ENCODE measurements at places on chromosomes 6 and 20.

DNA sequence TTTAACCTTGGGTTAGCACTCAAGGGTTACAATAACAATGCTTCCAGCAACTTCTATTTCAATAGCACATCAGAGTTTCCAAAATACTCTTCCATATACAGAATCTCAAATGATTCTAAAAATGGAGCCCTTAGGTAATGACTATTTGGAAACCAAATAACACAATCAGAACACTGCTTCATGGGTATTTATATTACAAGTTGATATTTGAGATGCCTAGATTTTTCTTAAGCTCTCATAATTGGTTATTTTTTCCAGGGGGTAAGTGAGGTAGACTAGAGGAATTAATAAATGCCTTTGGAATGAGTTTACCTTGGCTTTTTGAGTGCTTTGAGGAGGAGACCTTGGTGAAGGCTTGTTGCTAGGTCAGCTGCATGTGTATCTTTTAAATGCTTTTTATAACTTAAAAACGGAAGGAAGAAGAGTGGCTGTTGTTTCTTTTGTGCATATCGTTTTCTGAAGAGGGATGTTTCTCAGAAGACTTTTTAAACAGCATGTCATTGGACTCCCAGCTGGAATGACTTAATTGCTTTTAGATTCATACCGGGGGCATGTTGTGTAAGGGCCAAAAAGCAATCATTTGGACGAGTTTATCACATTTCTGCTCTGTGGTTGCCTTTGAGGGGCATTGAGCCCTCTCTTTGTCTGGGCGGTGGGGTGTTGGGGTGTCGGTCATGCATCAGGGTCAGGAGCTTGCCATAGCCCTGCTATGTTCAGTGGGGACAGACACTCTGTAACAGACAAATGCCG lies 186.0 kb downstream of the DTNBP1 start:
- DNase-seq: no peak

- no peak for DNase-seq
Observed at GRCh38 chr6:32177183-32177787, 920 bp upstream of the RNF5 start.

DNA sequence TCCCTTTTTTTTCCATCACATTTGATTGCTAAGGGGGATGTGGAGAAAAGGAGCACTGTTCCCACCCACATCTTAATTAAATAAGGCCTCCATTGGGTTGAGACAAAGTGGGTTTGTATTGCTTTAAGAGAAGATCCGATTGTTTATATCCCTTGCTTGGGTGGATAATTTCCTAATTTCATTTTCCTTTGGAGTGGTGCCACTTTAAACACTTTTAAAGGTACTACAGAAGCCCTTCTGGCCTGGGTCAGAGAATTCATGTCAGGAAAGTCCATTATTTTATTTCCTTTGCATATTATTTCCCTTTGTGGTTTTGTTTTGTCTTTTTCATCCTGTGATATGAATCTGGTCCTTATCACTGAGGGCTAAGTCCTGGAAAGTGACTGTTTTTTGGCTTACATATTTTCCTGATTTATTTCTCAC lies 56.9 kb downstream of the PHACTR2 start:
- DNase-seq: no peak

- no peak for DNase-seq
Observed at GRCh38 chr6:156977527-156978291, 200.5 kb downstream of the ARID1B start.

GRCh38 chr6:43990275-43990626 lies 137.0 kb downstream of the MRPL14 start:
- no peak for DNase-seq

DNA sequence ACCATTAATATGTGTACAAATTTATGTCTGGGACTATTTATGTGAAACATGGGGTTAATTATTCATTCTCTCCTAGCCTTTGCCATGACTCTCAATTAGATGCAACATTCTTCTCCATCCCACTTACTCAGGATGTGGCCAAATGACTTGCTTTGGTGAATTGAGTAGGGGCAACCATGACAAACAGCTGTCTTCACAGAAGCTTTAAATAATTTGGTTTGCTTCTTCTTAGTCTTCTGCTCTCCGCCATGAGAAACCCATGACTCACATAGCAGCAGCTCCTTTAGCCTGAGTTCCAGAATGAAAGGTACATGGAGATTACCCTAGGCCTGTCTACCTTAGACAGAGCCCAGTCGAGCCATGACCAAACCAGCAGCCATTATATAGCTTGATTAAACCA lies 74.7 kb downstream of the FRK start:
- DNase-seq: no peak

DNA sequence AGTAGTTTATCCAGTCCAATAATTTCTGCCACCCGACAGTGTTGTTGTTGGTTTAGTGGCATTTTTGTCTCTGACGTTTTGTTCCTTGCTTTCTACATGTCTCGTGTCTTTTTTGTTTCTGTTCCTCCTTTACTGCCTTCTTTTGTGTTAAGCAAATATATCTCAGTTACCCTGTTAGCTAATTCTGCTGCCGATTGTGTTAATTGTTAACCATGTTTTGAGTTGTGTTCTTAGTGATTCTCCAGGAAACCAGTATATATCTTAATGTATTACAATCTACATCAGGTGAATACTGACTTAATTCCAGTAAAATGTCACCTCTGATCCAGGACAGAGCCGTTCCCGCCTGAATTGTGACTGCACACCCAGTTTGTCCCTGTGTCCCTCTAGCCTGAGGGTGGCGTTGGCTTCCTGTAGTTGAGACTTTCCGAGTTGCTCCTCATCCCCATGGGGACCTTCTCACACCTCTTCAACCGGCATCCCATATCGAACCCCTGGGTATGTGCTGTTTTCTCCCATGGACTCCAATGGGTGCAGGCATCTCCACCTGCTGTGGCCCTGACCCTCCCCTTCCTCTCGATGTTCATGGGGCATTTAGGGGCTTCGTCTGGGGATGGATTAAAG lies 35.8 kb upstream of the BHLHE23 start:
- DNase-seq: no peak

GRCh38 chr6:159695984-159696383 lies 2.9 kb upstream of the SOD2 start:
- no peak for DNase-seq

GRCh38 chr6:36805096-36805797 lies 34.0 kb downstream of the CPNE5 start:
- no peak for DNase-seq

GRCh38 chr6:169194737-169195136 lies 58.9 kb downstream of the THBS2 start:
- DNase-seq: no peak

- DNase-seq: no peak
Observed at GRCh38 chr6:109255946-109256640, 126.2 kb downstream of the CD164 start.

DNA sequence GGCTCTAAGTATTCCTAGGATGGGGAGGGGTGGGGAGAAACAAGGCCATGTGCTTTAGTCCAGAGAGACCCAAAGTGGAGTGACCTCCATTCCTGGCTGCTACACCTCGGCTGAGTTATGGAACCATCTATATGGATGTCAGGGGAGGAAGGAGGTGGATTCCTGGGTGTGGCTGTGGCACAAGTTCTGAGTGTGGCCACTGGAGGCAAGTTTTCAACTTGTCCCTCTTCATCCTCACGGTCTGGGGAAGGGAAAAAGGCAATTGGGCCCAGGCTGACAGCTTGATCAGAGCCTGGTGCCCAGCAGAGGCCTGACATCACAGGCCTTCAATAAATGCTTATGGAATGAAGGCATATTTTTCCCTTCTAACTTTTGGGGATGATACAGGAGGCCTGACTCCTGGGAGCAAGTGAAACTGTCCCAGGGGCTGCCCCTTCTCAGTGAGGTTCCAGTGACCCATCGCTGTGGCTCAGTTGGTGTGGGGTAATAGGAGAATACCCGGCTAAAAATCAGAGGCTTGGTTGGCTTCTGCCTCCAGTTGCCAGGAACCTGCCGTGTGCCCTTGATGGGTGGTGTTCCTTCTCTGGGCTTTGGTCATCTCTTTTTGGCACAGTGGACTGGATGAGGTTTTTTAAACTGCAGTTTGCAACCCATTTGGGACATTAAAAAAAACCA lies 1.8 kb upstream of the ITPR3 start:
- DNase-seq: no peak

GRCh38 chr6:34562861-34563512 lies 6.9 kb upstream of the SPDEF start:
- DNase-seq: no peak

DNA sequence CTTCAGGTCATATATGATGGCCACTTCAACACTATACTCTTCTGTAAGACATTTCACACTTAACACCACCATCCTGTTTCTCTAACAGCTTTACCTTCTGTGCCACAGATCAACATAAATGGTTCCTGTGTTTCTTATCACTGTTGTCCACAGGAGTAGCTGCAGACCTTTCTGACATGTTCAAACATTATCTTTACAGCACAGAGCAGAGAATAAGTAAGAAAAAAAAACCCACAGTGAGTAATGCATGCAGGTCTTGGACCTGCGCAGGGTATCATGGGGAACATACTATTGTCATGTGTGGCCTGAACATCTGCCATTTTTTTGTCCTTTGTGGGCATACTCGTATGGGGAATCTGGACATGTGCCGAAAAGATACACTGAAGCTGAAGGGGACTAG lies 161.9 kb downstream of the KIF16B start:
- DNase-seq: no peak

DNA sequence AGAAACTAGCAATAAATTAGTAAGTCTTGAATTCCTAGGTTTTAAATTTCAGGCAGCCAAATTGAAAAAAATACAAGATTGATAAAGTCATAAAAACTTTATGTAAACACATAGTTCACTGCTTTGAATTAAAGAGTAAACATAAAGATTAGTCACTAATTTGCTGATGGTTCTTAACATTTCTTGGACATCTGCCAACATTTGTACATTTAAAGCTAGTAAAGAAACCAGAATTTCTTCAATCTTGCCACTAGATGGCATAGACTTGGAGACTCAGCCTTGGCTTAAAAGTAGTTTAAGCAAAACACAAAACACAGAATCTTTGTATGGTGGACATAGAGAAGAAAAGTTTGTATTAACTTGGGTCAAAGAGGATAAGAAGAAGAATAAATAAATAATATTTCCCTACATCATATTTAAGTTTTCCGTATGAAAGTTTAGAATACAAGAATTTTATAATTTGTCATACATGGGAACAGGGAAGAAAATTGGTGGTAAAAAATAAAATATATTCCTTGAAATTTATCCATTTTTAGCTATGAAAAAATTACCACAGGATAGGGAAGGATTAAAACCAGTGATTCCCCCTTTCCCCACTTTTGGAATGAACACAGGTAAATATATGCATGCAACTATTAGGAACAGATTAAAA lies 41.7 kb upstream of the FAM135A start:
- DNase-seq: no peak

- DNase-seq: no peak
Observed at GRCh38 chr6:109328629-109329028, 53.6 kb downstream of the CD164 start.

DNA sequence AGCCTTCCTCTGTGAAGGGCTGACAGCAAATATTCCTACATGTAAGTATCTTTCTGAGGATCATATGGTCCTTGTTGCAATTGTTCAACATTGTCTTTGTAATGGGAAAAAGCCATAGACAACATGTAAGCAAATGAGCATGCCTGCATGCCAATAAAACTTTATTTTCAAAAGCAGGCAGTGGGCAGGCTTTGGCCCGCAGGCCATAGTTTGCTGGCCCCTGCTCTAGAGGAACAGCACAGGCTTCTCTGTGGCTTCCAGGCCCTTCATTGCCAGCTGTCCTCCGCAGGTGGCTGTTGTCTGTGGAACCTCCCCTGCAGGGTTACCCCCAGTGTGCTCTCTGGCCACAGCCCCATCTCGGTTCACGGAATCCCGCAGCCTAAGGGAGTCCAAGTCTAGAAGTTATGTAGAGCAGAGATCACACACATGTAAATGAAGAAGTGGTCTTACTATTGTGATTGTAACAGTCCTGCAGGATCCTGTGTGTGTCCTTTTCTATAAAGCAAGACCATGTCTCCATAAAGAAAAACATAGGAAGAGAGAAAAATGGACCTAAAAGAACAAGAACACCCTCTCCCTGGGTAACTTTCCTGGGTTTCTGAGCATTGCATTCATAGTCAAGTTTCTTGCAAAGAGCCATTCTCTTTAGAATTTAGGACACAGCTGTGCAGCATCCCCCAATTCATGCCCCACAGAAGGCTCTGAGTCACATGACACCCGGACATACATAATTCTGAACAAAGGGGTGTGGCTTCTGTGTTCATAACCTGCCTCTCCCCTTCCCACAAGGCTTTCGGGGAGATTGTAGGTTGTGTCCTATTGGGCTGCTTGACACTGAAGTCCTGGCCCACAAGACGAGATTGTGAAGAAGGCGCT lies 10.0 kb downstream of the UNC93A start:
- DNase-seq: no peak
